Muscle of leg (tissue), 16 donors: ENCODE measurements at places on chromosomes 4 and X. TPM values are rescaled to one million over a fixed set of nuclear protein-coding genes. Genes with fewer than 3 reads are reported as not detected.

SLC7A11 gene
- total RNA-seq: 0.93 TPM

CPLX1 gene
- 0.13 TPM for total RNA-seq

STATH gene
- total RNA-seq: not detected

- no peak overlapping the region for H3K4me3 ChIP-seq
- no peaks in the 10 kb centered on the region for H3K36me3 ChIP-seq
- no peak overlapping the region for H3K27ac ChIP-seq
- H3K27me3 ChIP-seq: no peaks in the 10 kb centered on the region
- H3K4me1 ChIP-seq: no peaks in the 10 kb centered on the region
These were observed 106.0 kb downstream of the TMEM144 start for GRCh38 chr4:158316264-158316663.

DNA sequence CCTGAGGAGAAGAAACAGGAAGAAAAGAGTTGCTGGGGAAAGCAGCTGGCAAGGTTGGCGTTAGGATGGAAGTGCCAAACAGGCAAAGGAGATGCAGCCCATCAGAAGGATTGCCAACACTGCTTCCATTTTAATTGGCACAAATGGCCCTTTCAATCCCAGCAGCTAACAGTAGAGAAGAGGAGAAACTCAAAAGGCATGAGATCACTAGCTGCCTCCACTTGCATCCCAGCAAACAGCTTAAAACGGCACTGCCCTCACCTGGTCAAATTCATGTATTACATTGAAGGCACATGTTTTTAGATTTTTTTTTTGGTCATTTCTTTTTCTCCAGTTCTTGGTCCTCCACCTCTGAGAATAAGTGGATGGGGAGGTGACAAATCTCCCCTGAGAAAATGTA, 14.9 kb upstream of the LOC101059915 start:
- no peaks in the 10 kb centered on the region for H3K36me3 ChIP-seq
- peak; percentile 63 for DNase-seq
- no peaks in the 10 kb centered on the region for H3K4me1 ChIP-seq

DNA sequence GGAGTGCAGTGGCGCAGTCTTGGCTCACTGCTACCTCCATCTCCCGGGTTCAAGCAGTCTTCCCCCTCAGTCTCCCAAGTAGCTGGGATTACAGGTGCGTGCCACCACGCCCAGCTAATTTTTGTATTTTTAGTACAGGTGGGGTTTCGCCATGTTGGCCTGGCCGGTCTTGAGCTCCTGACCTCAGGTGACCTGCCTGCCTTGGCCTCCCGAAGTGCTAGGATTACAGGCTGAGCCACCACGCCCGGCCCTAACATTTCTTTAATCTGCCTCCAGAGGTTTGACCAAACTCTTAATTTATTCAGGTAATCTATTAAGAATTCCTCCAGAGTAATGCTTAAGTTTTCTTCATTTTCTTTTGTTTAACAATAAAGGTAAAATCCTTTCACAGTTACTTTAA, 171.0 kb downstream of the RAPGEF2 start:
- no peak overlapping the region for H3K27ac ChIP-seq
- no peaks in the 10 kb centered on the region for H3K27me3 ChIP-seq
- no peak overlapping the region for H3K4me3 ChIP-seq
- H3K4me1 ChIP-seq: no peaks in the 10 kb centered on the region
- H3K36me3 ChIP-seq: no peaks in the 10 kb centered on the region
- no peak for DNase-seq

DNA sequence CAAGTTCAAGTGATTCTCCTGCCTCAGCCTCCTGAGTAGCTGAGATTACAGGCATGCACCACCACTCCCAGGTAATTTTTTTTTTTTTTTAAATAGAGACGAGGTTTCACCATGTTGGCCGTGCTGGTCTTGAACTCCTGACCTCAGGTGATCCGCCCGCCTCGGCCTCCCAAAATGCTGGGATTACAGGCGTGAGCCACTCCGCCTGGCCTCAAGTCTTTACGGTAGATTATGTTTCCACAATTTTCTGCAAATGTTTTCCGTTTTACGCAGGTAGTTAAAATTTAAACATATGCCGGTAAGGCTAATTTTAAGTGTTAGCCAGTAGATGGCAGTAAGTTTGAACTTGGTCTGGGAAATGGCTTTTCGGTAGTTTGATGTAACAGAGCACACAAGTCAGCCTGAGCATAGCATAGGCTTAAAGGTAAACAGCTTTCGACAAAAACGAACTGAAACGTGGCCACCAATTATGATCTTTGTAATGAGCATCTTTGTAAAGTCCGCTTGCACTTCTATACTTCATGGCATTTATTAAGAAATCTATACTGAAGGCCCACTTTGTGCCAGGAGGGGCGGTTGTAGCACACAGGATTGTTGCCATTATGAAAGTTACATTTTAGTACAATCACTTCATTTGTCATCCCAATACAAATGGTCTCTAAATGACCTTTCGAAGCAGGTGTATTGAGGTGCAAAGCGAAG, 31.1 kb downstream of the CCKAR start:
- H3K27ac ChIP-seq: no peak overlapping the region
- H3K4me1 ChIP-seq: peaks cover 14% of the 10 kb centered on the region
- no peaks in the 10 kb centered on the region for H3K27me3 ChIP-seq
- peak; percentile 73 for DNase-seq
- H3K36me3 ChIP-seq: no peaks in the 10 kb centered on the region

DNA sequence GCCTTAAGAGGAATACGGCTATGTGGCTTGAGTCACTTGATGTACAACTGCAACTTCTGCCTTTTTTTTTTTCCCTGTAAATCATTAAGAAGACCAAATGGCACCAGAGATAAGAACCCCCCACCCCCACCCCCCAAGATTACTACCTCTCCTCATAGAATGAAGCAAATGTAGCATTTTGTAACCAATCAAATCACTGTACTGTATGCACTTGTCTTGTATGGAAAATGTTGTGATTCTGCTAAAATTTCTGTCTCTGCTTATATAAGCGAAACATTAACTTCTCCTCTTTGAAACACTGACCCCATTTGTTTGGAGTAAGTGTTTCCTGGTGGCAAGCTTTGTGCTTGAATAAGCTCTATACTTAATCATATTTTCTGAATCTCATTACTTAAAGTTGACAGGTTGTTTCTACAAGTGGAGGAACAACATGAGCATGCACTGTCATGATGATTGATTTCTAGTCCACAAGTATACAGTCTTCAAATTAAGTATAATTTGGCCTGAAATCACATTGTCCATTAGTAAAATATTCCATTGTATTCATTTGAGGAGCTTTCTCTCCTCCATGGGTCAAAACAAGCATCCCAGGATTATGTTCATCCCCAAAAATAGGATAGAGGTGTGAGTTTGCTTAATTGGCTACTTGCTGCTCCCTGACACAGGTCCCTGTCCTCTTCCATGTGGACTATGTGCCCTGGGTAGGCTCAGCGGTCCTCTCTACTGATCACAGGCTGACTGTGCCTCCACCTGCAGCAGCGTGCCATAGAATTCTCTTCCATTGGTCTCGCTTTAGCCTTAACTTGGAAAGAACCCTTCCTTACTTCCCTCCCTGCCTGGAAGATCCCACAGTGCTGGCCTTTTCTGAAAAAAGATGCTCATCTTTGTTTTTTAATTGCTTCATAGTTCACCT, 104.0 kb upstream of the BMP2K start:
- H3K36me3 ChIP-seq: no peaks in the 10 kb centered on the region
- no peak overlapping the region for H3K27ac ChIP-seq
- H3K4me1 ChIP-seq: no peaks in the 10 kb centered on the region
- DNase-seq: peak; percentile 28
- H3K4me3 ChIP-seq: no peak overlapping the region
- no peaks in the 10 kb centered on the region for H3K27me3 ChIP-seq

DNA sequence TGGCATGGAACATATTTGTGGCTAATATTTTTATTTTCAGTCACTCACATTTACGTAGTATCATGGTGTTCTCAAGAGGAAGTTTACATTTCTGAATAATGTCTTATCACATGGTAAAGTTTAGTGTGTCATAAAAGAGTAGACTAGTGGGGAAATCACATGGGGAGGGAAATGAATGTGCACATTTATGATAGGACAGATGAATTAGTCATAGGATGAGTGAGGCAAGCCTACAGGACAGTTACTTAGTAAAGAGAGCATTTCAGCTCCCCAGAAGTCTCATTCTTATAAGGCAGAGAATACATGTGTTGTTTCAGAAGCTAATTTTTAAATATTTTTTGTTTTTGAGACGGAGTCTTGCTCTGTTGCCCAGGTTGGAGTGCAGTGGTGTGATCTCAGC, 6.2 kb downstream of the GK start:
- no peak overlapping the region for H3K4me3 ChIP-seq
- H3K4me1 ChIP-seq: no peaks in the 10 kb centered on the region
